ENCODE measurements at places on chromosomes 16 and 17.

DNA sequence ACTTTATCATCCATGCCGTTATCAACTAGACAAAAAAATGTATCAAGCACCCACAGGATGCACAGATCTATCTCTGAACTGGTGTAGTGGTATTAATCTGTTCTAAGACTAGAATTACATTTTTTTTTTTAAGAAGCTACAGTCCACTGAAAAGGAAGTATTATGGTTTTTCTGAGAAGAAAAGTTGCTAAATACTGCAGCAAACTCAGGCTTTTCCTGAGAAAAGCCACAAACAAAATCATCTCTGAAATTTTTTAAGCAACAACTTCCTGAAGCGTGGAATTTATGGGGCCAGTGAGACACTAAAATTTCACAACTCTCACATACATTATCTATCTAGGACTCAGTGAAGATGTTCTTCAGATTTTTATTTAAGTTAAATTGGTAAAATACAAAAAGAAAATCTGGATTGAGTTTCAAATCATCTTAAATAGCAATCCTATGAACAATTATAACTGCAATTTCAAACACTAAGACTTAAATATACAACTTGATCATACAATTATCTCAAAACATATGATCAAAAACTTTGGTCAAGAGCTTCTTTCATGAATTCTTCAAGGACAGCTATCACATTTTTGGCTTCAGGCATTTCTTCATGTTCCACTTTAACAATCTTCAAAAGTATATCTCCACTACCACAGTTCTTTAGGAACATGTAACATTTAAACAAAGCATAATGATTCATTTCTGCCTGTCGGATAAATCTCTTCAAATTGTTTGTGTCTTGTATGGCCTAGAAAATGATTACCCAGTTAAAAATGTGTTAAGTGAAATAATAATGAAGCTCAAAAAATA lies 10.5 kb downstream of the C17orf75 start:
- DNase-seq, result no peak

DNA sequence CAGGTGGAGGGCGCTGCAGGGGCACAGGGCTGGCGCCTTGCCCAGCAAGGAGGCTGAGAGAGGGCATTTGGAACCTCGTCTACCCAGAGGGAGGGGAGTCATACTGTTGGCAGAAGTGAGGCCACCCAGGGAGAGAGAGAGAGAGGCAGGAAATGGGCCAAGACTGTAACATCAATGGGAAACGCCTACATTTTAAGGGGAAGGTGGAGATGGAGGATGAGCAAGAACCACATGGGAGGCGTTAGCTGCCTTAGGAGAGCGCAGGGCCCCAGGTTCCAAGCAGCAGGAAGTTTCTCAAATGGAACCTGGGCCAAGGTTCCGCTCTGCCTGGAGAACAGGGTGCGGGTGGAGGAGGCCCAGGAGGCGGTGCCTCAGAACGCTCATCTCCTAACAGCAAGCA lies 2.7 kb upstream of the WFDC1 start:
- DNase-seq, result no peak

GRCh38 chr17:36829676-36830075 lies 107.6 kb upstream of the LHX1 start:
- DNase-seq, result no peak

GRCh38 chr17:19928299-19928698 lies 49.3 kb downstream of the AKAP10 start:
- DNase-seq, result no peak

- no peak for DNase-seq
These were observed 660.7 kb upstream of the EEF2KMT start for GRCh38 chr16:5758281-5758680.

DNA sequence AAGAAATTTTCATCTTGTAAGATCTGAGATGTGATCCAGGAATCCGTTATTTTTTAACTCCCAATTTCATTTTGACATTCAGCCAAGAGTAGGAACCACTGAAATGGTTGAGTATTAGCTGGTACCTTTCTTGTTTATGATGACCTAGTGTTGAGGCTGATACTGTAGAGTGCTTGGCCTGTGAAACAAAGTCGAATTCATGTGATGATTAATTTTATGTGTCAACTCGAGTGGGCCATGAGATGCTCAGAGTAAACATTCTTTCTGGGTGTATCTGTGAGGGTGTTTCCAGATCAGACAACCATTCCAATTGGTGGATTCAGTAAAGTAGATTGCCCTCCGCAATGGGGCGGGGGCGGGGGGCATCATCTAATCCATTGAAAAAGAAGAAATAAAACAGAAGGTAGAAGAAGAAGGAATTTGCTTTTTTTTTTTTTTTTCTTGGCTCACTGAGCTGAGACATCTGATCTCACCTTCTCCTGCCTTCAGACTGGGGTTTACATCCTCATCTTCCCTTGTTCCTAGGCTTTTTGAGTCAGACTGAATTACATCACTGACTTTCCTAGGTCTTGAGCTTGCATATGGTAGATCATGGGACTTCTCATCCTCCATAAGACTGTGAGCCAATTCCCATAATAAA lies 264.6 kb upstream of the KCNJ16 start:
- DNase-seq, result no peak

GRCh38 chr17:52696362-52696761 lies 537.8 kb upstream of the CA10 start:
- no peak for DNase-seq

DNA sequence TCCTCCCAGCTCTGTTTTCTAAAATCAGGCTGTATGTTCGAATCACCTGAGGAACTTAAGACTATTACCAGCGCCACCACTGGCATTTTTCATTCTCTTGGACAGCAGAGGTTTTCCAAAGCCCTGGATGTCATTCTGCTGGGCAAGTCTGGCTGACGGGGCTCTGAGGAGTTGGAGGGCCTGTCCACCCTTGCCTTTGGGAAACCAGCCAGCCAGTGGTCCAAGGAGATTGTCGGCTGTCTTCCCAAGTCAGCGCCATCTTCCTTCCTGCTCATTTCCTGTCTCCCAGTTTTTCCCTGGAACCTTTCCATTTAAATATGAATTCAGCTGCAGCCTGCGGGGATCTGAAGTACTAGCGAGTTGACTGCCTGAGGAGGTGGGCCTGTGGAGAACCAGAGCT lies 258.3 kb downstream of the PRKCA start:
- no peak for DNase-seq

- DNase-seq, result no peak
These were observed 121.2 kb downstream of the SNX29 start for GRCh38 chr16:12097523-12098428.

- peak; percentile 63 for DNase-seq
These were observed 12.8 kb downstream of the G6PC3 start for GRCh38 chr17:44083250-44083849.

DNA sequence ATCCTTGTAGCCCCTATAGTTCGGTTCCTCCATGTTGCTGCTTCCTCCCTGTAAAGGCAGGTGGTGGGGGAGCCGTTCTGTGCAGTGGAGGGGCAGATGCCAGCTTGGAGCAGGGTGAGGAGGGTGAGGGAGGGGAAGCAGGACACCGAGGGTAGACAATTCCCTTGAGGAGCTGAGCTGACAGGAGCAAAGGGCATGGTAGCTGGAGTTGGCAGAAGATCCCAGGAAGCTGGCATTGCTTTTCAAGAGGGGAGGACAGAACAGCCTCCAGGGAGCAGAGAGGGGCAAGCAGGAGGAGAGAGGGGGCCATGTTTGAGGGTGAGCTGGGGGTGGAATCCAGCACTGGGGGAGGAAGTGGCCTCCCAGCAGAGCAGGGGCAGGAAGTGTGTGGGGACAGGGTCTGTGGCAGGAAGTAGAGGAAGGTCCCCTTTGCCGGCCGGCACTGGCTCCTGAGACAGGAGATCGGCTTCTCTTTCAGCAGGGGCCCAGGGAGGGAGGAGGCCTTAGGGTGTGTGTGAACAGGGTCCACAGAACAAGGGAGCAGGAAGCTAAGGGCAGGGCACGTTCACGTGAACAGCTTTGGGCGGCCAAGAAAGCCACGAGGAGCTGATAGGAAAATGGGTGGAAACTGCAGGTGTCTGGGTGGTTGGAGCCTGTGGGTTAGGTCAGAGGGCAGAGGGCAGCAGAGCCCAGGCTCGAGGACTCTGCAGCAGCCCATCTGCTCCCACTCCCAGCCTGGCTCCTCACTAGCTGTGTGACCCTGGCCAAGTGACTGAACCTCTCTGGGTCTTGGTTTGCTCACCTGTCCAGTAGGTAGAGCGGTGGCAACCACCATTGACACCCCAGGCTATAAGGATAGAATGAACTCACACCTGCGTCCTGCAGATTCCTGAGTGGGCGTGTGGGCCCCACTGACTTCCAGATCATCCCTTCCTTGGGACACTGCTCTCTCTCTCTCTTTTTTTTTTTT lies 17.5 kb upstream of the SPNS2 start:
- no peak for DNase-seq

DNA sequence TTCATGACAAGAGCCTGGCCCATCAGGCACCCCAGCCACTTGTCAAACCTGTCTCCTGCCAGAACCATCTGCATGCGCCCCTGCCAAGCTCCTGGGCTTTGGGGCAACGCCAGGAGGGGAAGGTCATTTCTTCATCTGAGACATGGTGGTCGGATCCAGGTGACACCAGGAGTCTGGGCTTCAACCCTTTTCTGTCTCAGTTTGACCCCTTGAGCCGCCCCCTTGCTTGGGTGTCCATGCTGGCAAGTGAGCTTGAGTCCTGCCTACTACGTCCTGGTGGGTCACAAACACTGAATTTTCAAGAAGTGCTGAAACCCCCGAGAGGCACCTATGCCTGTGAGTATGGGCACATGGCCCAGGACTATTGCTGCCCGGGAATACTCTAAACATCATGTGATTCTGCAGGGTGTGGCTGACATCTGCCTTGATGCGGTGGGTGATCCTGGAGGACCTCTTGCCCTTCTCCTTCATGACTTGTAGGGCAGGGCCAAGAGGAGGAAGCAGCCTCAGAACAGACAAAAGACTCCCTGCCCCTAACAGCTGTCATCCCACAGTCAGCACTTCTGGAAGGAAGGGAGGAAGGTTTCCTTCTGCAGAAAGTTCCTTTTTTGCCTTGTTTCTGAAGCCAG lies 43.4 kb downstream of the TNFRSF13B start:
- no peak for DNase-seq

- DNase-seq, result no peak
These were observed 44.4 kb downstream of the EEF2K start for GRCh38 chr16:22250522-22250921.

GRCh38 chr17:36535669-36536081 lies 888 bp downstream of the PIGW start:
- DNase-seq, result no peak

GRCh38 chr17:50872710-50873424 lies 6.7 kb upstream of the TOB1 start:
- no peak for DNase-seq

DNA sequence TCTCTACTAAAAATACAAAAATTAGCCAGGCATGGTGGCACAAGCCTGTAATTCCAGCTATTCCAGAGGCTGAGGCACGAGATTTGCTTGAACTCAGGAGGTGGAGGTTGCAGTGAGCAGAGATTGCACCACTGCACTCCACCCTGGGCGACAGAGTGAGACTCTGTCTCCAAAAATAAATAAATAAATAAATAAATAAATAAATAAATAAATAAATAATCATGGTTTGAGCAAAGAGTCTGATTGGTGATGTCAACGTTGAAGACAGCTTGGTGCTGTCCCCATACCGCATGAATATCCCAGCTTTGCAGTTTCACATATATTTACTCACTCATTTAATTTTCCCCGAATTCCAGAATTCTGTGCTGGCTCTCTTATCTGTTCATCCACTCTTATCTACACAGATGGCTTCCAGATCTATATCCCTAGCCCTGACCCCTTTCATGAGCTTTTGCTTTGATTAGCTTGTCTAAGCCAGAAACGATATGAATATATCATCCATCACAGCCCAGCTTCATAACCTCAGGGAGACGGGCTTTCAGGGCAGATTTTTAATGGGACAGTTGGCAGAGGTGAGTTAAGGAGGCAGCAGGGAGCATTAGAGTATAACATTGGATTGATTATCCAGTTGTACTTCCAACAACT lies 91.0 kb downstream of the SPACA3 start:
- no peak for DNase-seq

GRCh38 chr16:68490829-68491575 lies 42.7 kb upstream of the SMPD3 start:
- peak; percentile 82 for DNase-seq

DNA sequence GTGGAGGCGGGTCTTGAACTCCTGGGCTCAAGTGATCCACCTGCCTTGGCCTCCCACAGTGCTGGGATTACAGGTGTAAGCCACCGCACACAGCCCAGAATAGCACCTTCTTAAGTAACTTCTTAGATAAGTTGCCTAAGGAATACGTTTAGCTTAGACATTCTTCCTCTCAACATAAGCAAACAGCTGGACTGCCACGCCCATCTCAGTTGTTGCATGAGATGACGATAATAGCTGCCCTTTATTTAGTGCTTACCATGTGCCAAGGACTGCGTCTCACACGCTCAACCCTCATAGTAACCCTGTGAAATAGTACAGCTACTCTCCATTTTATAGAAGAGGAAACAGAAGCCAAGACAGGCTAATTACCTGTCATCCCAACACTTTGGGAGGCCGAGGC lies 11.8 kb downstream of the HASPIN start:
- no peak for DNase-seq

- no peak for DNase-seq
These were observed 1.3 kb downstream of the ADGRG1 start for GRCh38 chr16:57629516-57630406.

DNA sequence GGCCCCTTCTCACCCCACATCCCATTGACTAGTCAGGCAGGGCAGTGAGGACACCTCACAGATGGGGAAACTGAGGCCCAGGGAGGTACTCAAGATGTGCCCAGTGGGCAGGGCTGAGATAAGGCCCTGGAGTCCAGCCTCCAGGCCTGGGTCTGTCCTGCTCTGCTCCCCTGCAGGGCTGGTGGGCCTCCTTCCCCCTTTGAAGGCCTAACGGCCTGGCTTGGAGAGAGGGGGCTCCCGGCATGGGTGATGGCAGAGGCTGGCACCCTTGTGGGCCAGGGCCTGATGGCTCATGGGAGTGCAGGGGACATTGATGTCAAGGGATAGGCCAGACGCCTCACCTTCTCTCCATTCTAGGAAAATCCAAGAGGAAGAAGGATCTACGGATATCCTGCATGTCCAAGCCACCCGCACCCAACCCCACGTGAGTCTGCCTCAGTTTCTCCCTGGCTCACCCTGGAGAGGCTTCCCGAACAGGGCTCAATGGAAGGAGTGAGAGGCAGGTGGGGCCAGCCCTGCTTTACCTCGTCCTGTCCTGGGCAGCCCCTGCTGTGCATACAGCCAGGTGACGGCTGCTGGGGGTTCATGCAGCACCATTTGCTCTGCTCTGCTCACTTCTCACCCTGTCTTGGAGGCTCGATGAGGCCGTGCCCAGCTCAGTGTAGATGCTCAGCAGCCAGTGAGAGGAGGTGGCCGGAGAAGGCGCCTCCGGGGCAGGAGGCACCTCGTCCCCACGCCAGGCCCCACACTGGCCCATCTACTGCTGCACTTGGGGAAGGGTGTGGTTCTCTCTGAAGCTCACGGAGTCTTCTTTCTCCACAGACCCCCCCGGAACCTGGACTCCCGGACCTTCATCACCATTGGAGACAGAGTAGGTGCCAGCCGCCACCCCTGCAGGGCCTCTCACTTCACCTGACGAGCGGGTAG lies 13.8 kb downstream of the MAP2K3 start:
- DNase-seq, result no peak

- no peak for DNase-seq
These were observed 4.7 kb downstream of the ITGAE start for GRCh38 chr17:3796110-3796821.

- DNase-seq, result no peak
These were observed 911.1 kb upstream of the EEF2KMT start for GRCh38 chr16:6008670-6009069.

GRCh38 chr17:61410141-61411010 lies 10.7 kb downstream of the TBX2 start:
- DNase-seq, result no peak

Measured in PC-9 (cell line).